Heart right ventricle (tissue), 16 donors: ENCODE measurements at places on chromosomes 2 and 18.

GRCh38 chr18:26489881-26490280 lies 58.5 kb downstream of the KCTD1 start:
- no peak for DNase-seq

DNA sequence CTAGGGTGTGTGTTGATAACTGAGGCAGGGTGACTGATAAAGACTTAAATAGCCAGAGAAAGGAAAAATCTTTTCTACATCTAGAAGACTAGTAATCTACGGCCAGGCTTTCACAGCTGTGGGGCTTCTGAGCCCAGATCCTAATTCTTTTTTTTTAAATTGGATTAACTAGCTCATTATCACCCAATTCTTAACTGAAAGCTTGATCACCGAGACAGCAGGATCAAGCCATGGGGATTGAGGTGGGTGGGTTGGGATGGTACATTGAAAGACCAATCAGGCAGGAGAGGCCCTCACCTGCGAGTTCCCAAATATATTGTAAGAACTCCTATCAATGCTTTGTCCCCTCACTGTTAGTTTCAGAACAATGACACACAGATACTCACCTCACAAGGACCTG lies 20.0 kb upstream of the NFE2L2 start:
- no peak for DNase-seq

GRCh38 chr2:226424971-226425370 lies 374.6 kb downstream of the IRS1 start:
- DNase-seq, result no peak

GRCh38 chr2:37776487-37776886 lies 105.0 kb upstream of the CDC42EP3 start:
- DNase-seq, result no peak

DNA sequence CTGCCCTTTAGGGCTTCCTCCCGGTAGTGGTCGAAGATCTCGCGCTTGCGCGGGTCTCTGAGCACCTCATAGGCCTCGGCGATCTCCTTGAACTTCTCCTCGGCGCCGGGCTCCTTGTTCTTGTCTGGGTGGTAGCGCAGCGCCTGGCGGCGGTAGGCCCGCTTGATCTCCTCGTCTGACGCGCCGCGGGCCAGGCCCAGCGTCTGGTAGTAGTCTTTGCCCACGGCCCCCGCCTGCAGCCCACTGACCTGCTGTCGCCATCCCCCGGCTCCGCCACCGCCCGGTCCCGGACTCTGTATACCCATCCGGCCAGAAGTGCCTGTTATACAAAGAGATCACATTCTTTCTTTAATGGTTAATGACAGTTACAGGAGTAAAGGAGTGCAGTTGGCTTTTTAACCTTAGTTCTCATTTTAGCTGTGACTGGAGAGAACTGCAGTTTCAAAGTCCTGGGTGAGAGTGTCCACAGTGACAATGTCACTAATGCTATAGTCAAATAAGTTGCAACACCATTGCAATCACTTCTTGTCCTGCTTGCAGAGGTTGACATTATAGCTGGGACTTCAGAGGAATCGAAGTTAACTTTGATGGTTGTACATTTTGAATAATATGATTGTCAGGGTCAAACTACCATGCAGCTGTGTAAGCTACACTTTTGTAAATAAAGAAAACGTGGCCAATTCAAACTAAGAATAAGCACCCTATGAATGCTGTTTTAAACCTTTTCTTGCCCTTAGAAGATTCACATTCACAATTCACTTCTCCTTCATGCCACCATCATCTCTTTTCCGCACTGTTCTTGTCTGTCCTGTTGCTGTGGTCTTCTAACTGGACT lies 35.3 kb upstream of the CAVIN2 start:
- DNase-seq, result peak; percentile 8

DNA sequence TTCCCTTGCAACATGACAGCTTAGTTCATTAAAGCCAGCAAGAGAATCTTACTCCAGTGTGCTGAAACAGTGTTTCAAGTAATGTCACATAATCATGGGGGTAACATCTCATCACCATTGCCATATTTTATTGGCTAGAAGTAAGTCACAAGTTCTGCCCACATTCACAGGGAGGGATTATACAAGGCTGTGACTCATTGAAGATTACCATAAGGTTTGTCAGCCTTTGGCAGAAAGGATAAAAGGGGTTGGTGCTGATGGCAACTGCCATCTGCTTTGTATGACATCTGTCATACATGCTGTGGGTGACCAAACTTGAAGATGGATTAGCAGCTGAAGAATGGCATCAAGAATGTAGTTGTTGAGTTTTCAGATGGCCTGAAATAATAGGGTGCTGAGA lies 61.2 kb downstream of the KCNE4 start:
- no peak for DNase-seq

DNA sequence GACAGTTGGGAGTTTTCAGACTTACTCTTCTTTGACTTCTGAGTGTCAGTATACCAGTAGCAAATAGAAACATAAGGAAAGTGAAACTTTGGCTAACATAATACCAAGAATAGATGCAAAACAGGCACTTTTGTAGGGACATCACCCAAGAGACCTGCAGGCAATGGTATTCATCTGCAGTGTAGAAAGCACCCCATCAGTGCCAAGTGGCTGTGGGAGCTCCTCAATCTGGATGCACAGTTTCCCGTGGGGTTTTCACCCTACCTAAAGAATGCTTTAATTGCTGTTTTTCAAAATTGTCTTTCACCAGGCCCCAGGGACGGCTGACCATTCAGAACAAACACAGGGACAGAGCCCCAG lies 96.6 kb upstream of the GPR45 start:
- DNase-seq, result no peak

GRCh38 chr2:181065458-181065857 lies 85.1 kb downstream of the UBE2E3 start:
- no peak for DNase-seq

DNA sequence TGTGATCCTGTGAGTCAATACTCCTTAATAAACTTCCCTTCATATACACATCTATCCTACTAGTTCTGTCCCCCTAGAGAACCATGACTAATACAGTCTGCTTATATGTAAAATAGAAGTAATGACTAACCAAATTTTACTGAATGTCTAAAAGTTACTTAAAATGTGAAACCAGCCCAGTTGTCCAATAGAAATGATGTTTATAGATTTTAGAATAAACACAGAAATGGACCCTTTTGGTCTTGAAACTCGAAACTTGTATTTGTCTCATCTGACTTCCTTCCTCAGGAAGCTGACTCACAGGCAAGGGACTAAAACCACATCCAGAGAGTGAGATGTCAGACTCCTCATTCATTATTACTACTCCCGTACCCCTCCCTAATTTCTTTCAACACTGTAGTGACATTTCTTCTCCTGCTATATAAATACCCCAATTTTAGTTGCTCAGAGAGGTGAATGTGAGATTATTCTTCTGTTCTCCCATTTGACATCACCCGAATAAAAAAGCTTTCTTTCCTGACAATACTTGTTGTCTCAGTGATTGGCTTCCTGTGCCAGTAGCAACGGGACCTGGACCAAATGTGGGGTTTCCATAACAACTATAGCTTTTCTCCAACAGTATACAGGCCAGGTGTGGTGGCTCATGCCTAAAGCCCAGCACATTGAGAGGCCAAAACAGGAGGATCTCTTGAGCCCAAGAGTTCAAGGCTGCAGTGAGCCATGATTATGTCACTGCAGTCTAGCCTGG lies 486.0 kb downstream of the ERBB4 start:
- no peak for DNase-seq

- DNase-seq, result no peak
Observed at GRCh38 chr2:9268301-9269080, 61.9 kb downstream of the ASAP2 start.

GRCh38 chr2:30710016-30710415 lies 97.2 kb downstream of the CAPN13 start:
- DNase-seq, result no peak

DNA sequence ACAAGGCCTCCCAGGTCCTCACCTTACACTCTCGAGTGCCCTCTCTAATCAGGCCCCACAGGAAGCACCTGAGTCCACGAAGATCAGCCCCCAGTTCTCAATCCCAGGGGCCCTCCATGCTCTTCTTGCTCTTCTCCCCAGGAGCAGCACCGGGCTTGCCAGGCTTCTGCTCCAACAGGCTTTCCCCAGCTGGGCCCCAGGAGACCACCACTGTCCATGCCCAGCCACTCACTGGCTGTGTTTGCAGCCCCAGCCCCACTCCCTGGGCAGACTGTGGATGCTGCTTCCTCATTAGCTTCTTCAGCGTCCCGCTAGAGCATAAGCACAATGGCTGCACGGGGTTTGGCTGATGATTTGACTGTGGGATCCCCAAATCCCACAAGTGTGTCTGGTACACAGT lies 781.9 kb downstream of the GALR1 start:
- no peak for DNase-seq

DNA sequence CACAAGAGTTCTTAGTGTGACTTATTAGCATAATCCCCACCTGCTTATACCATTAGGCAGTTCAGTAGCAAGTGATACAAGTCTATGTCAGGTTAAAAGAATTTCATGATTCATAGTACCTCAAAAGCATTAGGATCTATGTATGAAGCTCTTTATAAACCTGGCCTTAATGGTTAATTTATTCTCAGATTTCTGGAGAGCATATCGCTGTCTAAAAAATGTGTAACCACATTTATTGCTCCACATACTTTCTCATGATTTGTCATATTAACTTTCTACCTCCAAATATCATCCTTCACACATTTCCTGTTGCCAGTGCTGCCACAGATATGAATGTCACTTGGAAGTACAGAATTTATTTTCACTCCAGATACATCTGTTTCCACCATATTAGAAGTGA lies 332.8 kb upstream of the MAP2 start:
- no peak for DNase-seq

DNA sequence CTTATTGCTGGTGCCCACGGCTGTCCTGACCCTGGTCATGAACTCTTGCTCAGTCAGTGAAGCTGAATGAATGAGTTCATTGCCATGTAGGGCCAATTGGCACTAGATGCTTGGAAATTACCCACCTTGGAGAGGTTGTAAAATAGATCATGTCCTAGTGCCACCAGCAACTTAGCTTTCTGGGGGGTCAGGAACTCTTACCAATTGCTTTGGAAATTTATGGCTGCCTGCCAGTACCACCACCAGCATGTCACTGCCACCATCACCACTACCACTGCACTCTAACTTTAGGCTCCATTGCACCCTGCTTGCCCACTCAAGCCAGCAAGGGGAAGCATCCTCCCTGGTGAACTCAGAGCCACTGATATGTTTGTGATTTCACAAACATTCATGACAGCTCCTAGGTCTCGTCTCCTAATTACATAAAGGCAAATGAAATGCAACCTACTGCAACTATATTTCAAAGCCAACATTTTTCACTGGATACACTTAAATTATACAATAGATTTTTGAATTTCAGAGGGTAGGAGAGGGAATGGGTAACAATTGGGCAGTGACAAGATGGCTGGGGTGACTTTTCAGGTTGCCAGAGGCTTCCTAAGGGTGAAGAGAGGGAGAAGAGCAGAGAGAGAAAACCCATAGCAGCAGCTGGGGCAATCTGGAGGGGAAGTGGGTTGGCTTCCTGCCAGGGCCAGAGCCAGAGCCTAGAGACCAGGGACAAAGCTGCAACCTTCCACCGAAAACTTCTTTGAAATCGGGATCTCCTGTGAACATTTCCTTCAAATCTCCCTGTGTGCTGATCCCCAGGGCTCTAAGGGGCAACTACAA lies 3.5 kb upstream of the EMILIN1 start:
- peak; percentile 48 for DNase-seq

DNA sequence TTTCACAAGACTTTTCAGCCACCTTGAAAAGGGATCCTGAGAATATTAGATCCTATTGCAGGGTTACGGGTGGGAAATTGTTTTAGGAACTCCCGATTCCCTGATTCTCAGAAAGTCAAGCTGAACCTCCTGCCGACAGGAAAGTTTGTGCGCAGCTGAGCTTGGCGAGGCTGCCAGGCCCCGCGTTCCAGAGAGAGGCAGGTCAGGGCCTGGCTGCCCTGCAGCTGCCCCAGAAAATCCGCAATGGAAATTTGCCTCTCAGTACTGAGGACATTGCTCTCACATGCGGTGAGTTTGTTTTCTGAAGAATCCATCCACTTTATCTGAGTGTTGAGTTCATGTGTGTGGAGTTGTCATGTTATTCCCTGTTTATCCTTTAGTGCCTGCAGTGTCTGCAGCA lies 144.2 kb downstream of the RTP5 start:
- DNase-seq, result no peak

GRCh38 chr2:128497461-128497860 lies 178.8 kb upstream of the HS6ST1 start:
- DNase-seq, result no peak

GRCh38 chr18:3342628-3343027 lies 80.7 kb downstream of the MYL12B start:
- no peak for DNase-seq

DNA sequence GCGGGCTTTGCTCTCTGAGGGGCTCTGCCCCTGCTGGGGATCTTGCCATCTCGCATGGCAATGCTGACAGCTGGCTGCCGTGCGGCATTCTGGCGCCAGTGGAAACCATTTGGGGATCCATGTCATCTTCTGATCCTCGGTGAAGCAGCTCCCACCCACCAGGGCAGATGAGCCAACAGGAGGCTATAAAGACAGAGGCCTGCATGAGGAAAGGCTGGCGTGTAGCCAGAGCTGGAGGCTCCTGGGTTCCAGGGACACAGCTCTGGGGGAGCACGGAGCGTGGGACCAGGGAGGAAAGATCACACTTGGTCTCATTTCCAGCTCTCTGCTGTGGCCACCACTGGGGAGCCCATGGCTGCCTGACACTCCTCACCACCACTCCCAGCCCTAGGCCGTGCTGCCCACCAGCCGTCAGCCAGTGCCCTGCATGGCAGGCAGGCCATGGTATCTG lies 145.8 kb downstream of the ZFP36L2 start:
- no peak for DNase-seq

GRCh38 chr2:60840880-60841279 lies 40.5 kb upstream of the REL start:
- no peak for DNase-seq

GRCh38 chr2:205024822-205025518 lies 479.7 kb downstream of the PARD3B start:
- DNase-seq, result peak; percentile 51

GRCh38 chr18:13433125-13433524 lies 214.6 kb downstream of the LDLRAD4 start:
- no peak for DNase-seq

- no peak for DNase-seq
Observed at GRCh38 chr18:37368110-37368954, 197.3 kb downstream of the CELF4 start.

DNA sequence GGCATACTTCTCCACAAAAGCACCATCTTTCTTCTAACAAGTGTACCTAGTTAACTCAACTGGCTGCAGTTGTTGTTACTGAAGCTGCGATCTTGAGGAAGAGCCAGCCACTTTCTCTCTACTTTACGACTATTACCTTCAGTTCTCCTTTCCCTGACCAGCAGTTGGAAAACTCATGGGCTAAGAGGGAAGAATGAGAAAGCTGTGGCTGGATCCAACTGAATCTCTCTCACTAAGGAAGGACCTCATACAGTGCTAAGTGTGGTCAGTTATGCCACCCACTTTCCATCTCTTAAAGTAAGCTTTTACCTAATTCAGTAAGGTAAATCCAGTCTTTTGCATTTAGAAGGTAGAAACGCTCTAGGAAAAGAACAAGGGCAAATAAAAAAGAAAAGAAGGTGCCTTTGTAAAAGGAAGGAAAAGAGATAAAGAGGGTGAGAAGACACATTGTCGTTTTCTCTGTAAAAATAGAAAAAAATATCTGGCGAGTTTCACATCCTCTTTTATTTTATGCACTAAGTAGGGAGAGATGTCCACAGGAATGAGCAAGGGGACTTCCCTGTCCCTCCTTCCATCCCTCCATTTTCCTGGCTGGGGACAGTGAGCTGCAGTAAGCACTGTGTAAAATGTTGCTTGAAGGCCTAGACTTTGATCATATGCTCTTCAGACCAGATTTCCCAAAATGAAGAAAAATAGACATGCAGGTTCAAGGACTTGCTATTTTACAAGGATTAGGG lies 73.4 kb downstream of the PLEKHM3 start:
- DNase-seq, result no peak
